Melanocyte of skin (primary cell): ENCODE measurements at places on chromosomes 2 and 18. TPM values are rescaled to one million over a fixed set of nuclear protein-coding genes. Genes with fewer than 3 reads are reported as not detected.

The DSG1 gene
- not detected in 2 replicates for total RNA-seq

The CYRIA gene
- total RNA-seq, result under 0.01 TPM in 1 of 2 replicates, not detected in the other

The SIX3 gene
- not detected in 2 replicates for total RNA-seq

The NCKAP5 gene
- 3.7 and 4.3 TPM in 2 replicates for total RNA-seq

The STARD6 gene
- 0.36 TPM in 1 of 2 replicates, not detected in the other for total RNA-seq

The VIL1 gene
- not detected in 2 replicates for total RNA-seq

The EML4 gene
- total RNA-seq, result 22.0 and 37.4 TPM in 2 replicates

The CFAP65 gene
- total RNA-seq, result under 0.01 and 0.34 TPM in 2 replicates

The MOGAT1 gene
- not detected in 2 replicates for total RNA-seq

The COL3A1 gene
- total RNA-seq, result 1.00 and 1.2 TPM in 2 replicates

The CAVIN2 gene
- total RNA-seq, result not detected in 2 replicates

The SERPINB11 gene
- not detected in 2 replicates for total RNA-seq

The OSR1 gene
- total RNA-seq, result 0.73 TPM in 1 of 2 replicates, not detected in the other

The RNF103 gene
- 15.1 and 18.9 TPM in 2 replicates for total RNA-seq

The KCNJ3 gene
- total RNA-seq, result not detected in 2 replicates

The TM4SF20 gene
- total RNA-seq, result not detected in 2 replicates

The MAP3K20 gene
- 8.6 and 10.9 TPM in 2 replicates for total RNA-seq

The B4GALT6 gene
- 3.8 and 6.9 TPM in 2 replicates for total RNA-seq

The TEX44 gene
- total RNA-seq, result not detected in 2 replicates

The STPG4 gene
- total RNA-seq, result 0.31 and 0.33 TPM in 2 replicates

The WDR7 gene
- total RNA-seq, result 25.8 and 31.6 TPM in 2 replicates

The SLC11A1 gene
- 0.34 and 0.36 TPM in 2 replicates for total RNA-seq
